ENCODE measurements at places on chromosomes 2 and 18.

DNA sequence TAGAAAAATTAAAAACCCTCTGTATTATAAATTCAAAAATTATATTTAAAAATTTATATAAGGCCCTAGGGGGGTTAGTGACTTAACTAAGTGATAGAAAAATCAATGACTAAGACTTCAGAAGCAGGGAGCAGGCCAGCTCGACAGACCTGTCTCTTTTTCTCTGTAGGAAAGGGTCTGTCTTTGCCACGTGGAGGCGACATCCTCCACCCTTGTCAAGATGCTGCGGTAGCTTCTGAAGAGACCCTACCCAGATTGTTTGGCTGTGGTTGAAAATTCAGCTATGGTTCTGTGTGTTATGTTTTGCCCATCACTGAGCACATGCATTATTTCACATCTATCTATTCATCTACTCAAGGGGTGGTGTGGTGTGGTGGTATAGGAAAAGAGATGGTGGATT lies 8.2 kb upstream of the SLC4A3 start:
- DNase-seq, result no peak

- no peak for DNase-seq
Observed at GRCh38 chr2:30731706-30732105, 75.5 kb downstream of the CAPN13 start.

DNA sequence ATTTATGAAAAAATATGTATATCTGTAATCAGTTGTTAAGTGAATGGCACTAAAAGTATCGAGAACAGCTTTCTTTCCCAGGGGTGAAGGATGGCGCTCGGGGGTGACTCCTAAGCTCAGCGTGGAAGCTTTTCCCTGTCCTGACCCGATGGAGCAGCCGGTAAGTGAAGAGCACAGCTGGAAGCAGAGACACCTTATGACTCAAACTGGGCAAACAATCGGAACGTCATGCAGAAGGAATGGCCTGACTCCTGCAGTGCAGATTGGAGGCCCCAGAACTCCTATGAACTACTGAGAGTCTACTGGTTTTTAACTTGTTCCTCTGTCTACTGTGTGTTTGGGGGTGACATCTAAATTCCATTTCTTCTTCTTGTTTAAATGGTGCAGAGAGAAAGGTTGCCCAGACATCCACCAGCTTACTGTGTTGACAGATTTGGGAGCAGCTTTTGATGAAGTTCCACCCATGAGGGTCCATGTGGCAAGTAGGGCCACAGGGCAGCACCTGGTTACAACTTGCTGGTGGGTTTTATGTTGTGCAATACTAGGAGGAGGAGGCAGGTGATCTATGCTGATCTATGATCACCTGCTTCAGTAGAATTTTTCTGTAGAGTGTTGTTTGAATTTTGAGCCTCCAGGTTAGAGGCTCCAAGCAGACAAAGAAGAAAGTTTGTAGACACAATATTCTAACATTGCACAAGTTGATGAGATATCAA lies 52.8 kb upstream of the TMEM182 start:
- DNase-seq, result no peak

- no peak for DNase-seq
Observed at GRCh38 chr18:75203416-75204268, 5.3 kb downstream of the PTGR3 start.

DNA sequence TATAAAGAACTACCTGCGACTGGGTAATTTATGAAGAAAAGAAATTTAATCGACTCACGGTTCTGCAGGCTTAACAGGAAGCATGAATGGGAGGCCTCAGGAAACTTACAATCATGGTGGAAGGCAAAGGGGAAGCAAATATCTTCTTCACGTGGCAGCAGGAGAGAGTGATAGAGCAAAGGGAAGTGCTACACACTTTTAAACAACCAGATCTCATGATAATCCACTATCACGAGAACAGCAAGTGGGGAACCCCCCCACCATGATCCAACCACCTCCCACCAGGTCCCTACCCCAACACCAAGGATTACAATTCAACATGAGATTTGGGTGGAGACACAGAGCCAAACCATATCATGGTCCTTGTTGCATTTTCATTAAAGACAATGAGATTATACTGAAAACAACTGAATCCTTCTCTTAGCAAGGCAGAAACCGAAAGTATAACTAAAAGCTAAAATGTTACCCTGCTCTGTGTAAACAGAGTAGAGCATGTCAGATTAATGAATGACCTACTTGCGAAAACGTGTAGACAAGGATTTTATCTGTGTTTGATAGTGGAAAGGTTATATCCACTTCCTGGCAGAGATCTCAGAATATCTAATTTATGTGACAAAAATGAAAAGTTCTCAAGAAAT lies 60.1 kb upstream of the RBBP8 start:
- no peak for DNase-seq

DNA sequence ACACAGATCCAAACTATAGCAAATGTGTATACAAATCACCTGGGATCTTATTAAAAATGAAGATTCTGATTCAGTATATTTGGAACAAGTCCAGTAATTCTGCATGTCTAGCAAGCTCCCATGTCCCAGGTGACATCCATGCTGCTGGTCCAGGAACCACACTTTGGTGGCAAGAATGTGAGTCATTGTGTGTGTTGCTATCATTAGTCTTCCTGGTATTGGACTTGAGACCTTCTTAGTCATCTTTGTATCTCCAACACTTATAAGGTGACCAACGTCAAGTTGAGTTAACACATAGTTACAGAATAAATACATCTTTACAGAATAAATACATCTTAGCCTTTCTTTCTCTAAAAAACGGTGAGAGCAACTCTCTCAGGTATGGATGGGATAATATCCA lies 107.9 kb upstream of the NDUFV2 start:
- no peak for DNase-seq

- no peak for DNase-seq
Observed at GRCh38 chr2:18824325-18824790, 235.0 kb upstream of the NT5C1B start.

GRCh38 chr2:59427980-59428379 lies 1125.5 kb downstream of the BCL11A start:
- DNase-seq, result no peak

DNA sequence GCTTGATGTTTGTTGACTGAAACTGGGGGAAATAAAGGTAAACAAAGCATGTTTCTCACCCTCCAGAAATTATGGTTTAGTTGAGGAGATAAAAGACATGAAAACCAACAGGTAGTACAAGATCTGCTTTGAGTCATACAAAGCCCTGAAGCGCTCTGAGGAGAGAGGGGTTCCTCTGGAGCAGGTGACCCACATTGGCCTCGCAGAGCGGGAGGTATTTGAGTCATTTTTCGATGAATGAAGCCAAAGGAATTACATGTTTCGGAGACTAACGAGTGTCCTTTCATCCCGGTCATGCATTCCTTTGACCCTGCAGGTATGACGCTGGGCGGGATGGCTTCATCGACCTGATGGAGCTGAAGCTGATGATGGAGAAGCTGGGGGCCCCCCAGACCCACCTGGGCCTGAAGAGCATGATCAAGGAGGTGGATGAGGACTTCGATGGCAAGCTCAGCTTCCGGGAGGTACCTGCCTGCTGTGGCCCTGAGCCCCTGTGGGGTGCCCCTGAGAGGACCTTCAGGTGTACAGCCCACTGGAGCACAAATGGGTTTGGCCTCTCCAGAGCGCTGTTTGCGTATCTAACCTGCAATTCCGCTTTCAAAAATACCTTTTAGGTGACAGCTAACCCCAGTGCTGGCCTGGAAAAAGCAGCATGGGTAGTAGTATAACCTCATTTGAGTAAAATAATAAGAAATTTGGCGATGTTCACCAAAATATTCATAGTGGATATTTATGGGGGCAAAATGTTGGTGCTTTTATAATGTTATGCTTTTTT lies 29.3 kb downstream of the EFHD1 start:
- DNase-seq, result no peak

DNA sequence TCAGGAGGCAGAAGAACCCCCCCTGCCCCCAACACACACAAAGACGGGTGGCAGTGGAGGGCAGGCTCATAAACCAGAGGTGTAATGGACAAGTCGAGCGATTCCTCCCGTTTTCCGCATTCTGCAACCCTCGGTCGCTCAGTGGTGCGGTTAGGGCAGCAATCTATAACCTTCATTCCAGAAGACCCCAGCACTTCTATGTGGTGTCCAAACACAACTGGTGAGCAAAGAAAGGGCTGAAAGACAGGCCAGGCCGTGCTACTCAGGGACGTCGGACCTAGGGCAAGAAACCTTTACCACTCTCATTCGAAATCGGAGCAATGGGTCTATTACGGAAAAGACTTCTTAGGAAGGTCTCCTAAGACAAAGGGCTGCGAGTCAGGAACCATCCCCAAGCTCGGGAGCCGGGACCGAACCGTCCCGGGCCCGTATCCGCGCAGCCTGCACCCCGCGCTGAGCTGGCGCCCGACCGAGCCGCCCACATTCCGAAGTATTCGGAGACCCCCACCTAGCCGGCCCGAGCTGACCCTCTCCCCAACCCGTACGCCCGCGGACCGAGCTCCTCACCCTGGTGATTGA lies 568 bp downstream of the ARL5A start:
- DNase-seq, result peak; percentile 25

GRCh38 chr18:70822691-70823090 lies 533.8 kb downstream of the SOCS6 start:
- DNase-seq, result no peak

DNA sequence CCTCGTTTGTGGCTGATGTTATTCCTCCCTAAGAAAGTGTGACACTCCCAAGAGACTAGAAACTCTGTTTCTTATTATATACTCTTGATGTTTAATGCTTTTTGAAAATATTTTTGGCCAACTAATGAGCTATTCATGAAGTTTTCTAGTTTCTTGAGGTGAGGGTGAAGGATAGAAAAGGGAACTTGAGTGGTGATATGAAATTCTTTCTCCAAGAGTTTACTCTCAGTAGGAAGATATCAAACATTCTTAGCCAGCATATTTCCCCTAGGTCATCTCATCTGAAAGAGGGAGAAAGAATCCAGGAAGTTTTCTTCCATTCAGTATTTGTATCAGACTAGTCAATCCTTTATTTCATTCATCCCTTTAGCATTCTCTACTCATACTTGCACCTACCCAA lies 95.7 kb downstream of the MAP3K20 start:
- no peak for DNase-seq

- DNase-seq, result no peak
Observed at GRCh38 chr2:181073896-181074295, 93.5 kb downstream of the UBE2E3 start.

DNA sequence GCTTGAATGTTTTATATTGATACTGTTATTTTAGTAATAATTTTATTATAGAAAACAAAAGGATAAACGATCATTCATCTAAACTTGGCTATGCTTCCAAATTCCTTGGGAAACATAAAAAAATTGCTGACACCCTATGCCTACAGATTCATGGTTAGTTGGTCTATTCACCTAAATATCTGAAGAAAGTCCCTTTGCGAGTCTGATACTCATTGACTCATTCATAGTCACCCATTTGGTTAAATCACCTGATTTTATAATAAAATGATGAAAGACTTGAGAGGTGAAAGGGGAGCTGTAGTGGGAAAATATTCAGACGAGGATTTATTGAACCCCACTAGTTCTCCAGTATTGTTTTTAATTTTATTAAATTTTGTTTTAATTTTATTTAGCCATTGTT lies 112.0 kb downstream of the PTPN4 start:
- DNase-seq, result no peak

DNA sequence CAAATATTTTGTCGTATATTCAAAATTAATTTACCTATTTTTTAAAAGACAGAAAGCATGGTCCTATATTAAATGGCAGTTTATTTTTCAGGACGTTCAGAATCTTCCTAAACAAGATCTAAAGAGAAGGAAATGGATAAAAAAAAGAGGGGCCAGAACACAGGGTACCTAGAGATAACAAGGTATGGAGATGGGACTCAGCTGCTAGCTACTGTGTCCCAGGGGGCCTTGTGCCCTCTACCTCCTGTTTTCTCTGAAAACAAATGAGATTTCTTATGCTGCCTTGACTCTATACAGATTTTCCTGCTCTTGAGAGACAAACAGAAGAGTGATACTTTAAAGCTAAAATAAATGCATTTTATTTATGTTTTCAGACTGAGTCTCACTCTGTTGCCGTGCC lies 9.3 kb downstream of the PRKD3 start:
- DNase-seq, result no peak

GRCh38 chr18:74595431-74595830 lies 2.2 kb upstream of the ZNF407 start:
- DNase-seq, result no peak

GRCh38 chr18:35376742-35377695 lies at the start of gene ZNF396:
TSS of gene ZNF396 (minus strand) at chr18:35377337. CDS start at chr18:35374292, 3,045 bp downstream.
- DNase-seq, result peak; percentile 72

DNA sequence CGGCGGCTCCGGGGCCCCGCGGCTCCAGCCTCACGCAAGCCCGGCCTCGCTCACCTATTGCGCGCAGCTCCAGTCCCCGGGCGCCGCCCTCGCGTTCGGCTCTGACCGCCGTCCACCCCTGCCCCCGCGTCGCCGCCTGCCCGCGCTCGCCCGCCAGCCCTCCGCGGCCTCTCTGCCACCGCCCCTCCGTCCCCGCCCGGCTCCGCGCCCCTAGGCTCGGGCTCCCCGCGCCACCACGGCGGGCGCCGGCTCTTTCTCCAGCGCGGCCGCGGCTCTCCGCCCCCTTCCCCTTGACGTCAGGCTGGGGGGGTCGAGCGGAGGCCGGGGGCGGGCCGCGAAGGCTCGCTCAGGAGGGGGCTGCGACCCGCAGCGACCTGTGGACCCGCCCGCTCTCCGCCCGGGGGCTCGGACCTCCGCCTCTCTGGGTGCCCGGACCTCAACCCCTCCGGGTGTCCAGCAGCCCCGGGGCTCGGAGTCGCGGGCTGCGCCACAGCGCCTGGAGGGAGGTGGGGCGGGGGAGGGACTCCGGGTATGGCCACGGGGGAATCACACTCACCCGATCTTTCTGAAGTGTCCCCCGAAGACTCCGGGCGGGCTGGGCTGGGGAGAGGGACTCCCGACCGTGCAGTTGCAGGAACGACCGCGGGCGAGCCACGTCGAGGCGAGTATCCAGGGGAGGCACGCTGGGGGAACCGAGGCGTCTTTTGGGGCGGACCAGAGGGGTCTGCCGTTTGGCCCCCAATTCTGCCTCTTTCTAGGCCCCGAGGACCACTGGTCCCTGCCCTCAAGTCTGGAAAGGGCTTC lies at the start of gene SEMA4C:
Gene SEMA4C (minus strand): TSS at position 259 of the 804 bp plus-strand sequence. CDS start 2,194 bp downstream, outside the sequence.
- peak; percentile 64 for DNase-seq

DNA sequence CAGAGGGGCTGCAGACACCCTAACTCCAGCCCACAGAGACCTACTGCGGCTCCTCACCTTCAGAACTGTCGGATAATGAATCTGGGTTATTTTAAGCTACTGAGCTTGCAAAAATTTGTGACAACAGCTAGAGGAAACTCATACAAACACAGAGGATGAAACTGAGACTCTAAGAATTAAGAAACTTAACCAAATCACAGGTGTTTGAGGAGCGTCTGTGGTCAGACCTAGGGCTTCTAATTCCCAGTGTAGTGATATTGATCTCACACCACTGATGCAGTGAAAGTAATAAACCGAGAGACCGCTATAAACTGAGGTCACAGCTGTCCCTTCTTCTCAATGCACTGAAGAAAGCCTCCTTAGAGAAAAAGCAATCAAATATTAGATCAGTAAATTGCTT lies 110.1 kb downstream of the RGPD3 start:
- no peak for DNase-seq

- DNase-seq, result no peak
Observed at GRCh38 chr2:59223742-59224141, 982.6 kb upstream of the FANCL start.
